ENCODE measurements at places on chromosomes 1 and 21. TPM values are rescaled to one million over a fixed set of nuclear protein-coding genes. Genes with fewer than 3 reads are reported as not detected.

Gene H6PD
- 6.4 TPM for total RNA-seq

Gene POU3F1
- 6.1 TPM for total RNA-seq

Gene ZSWIM5
- total RNA-seq = 14.5 TPM

Gene AMY2A
- 0.25 TPM for total RNA-seq

Gene ZMYND12
- 0.25 TPM for total RNA-seq

Gene FCRLB
- 0.74 TPM for total RNA-seq

Gene SPRR2F
- not detected for total RNA-seq

Gene SERINC2
- 0.49 TPM for total RNA-seq

Gene PIGR
- under 0.01 TPM for total RNA-seq

All from temporal lobe (tissue), 4 donors.